Activated CD4-positive, alpha-beta T cell treated with anti-CD3 and anti-CD28 coated beads, Interleukin-2, amount 10 ng/mL, durations not matched to agents 24 days and 14 days (primary cell): ENCODE measurements at places on chromosomes 3 and 15. TPM values are rescaled to one million over a fixed set of nuclear protein-coding genes. Genes with fewer than 3 reads are reported as not detected.

The CEMIP gene
- not detected in 2 replicates for total RNA-seq

The GABRR3 gene
- 0.05 and 0.12 TPM in 2 replicates for total RNA-seq

The CPN2 gene
- total RNA-seq = not detected in 2 replicates

The MYO5A gene
- 19.8 and 23.7 TPM in 2 replicates for total RNA-seq

The PLA2G4E gene
- not detected in 2 replicates for total RNA-seq

The THPO gene
- not detected in 2 replicates for total RNA-seq

The PHLDB2 gene
- total RNA-seq = 0.45 and 0.98 TPM in 2 replicates

The SUCLG2 gene
- total RNA-seq = 33.2 and 34.6 TPM in 2 replicates

The CYP1A2 gene
- total RNA-seq = not detected in 2 replicates

The TMPRSS7 gene
- not detected in 2 replicates for total RNA-seq

The OPA1 gene
- 91.2 and 92.2 TPM in 2 replicates for total RNA-seq

The CELF6 gene
- total RNA-seq = 0.19 and 0.21 TPM in 2 replicates

The CMTM8 gene
- total RNA-seq = 4.8 and 5.5 TPM in 2 replicates

The PRTG gene
- not detected in 2 replicates for total RNA-seq

The CDCP1 gene
- total RNA-seq = 3.2 and 3.3 TPM in 2 replicates

The CLEC3B gene
- not detected in 2 replicates for total RNA-seq

The ARPIN gene
- total RNA-seq = not detected in 2 replicates

The CFAP100 gene
- total RNA-seq = not detected in 2 replicates

The CYP8B1 gene
- total RNA-seq = not detected in 2 replicates

The ECE2 gene
- not detected in 2 replicates for total RNA-seq

The SEMA5B gene
- not detected in 2 replicates for total RNA-seq

The MUC13 gene
- total RNA-seq = not detected in 2 replicates

The PLCH1 gene
- total RNA-seq = 0.38 TPM in 1 of 2 replicates, not detected in the other

The TMC3 gene
- not detected in 2 replicates for total RNA-seq

The BCL6 gene
- 41.7 and 51.7 TPM in 2 replicates for total RNA-seq

The CD80 gene
- 12.5 and 13.0 TPM in 2 replicates for total RNA-seq

The HIGD1A gene
- total RNA-seq = 88.6 and 91.6 TPM in 2 replicates
